Urinary bladder (tissue), 4 donors: ENCODE measurements at places on chromosomes 3 and 15. TPM values are rescaled to one million over a fixed set of nuclear protein-coding genes. Genes with fewer than 3 reads are reported as not detected.

- no peak for DNase-seq
Measured at GRCh38 chr3:125394406-125394805, 19.3 kb upstream of the ZNF148 start.

GRCh38 chr3:31925271-31925630 is 55.8 kb downstream of the OSBPL10 start:
- no peak for DNase-seq

DNA sequence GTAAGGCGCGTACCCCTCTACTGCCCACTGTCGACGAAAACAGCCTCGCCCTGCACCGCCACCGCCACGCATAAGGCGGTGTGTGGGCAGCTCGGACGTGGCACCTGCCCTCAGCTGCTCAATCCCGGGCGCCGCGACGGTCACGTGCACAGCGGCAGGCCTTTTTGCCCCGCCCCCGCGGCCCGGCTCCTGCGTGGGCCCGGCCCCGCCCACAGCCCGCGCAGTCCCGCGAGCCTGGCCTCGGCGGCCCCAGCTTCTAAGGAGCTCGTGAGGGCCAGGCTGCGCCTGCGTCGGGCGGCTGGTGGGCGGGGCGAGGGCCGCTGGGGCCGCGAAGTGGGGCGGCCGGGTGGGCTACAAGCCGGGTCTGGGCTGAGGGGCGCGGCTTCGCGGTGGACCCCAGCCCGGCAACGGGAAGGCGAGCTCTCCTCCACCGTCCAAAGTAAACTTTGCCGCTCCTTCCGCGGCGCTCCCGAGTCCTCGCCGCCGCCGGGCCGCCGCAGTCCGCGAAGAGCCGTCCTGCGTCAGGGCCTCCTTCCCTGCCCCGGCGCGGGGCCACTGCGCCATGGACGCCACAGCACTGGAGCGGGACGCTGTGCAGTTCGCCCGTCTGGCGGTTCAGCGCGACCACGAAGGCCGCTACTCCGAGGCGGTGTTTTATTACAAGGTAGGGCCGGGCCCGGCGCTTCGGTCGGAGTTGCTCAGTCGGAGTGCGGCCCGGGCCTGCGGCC is at the start of gene CAPN7:
TSS of gene CAPN7 (plus strand) at position 313 of the 728 bp plus-strand sequence. CDS start at position 563, 250 bp downstream.
- peak; percentile 77 for DNase-seq

DNA sequence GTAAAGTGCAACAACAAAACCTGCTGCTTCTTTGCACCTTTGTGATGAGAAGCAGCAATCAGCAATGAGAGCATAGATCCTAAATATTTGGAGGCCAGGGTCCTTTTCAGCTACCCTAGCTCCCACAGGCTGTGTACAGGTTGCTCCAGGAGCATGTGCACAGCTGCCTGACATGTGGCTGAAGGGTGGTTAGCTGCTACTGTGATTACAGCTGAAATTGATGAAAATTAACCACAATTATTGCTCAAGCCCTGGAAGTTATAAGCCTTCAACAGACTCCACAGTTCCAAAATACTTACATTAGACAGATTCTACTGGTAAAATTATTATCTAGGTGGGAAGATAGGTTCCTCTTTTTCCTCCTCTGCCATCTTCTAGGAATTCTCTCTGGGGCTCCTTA is 28.5 kb downstream of the COMMD2 start:
- no peak for DNase-seq

DNA sequence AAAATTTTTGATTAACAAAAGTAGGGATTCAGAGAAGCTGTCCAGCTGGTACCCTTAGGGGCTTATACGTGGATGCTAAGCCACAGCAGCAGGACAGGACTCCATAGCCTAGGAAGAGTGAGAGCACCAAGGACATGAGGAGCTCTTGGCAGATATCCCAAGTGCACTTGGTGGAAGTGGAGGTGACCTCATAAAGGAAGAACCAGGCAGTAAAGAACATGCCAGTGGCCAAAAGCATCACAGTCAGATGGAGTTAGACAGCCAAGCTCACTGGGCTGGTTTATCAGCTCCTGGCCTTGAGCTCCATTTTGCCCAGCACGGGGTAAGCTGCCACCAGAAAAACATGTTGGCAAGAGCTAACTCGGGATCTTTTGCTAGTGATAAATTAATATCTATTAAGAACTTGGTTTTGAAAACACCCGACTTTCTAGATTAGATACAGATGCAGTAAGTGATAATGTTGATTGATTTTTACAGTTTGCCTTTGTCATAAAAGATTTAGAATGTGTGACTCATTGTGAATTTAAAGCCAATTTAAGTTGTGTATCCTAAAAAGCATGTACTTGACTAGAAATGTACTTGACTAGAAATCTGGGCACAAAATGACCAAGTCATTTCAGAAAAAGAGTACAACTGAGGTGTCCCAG is 108.0 kb downstream of the CMSS1 start:
- no peak for DNase-seq

- DNase-seq = no peak
Measured at GRCh38 chr15:60809375-60809774, 330.4 kb upstream of the ICE2 start.

DNA sequence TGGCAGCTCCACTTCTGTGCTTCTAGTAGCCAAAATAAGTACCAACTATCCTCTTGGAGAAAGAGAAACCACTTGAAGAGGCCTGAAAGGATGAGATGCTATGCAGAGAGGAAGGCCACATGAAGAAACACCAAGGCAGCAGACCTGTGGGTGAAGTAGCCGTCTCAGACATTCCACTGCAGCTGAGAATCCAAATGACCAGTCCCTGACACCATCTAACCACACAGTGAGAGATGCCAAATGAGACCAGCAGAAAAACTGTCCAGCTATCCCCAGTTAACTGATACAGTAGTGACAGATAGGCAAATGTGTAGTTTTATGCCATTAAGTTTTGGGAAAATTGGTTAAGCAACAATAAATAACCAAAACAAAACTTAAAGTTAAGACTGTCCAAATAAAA is 47.9 kb upstream of the ZSCAN2 start:
- no peak for DNase-seq

DNA sequence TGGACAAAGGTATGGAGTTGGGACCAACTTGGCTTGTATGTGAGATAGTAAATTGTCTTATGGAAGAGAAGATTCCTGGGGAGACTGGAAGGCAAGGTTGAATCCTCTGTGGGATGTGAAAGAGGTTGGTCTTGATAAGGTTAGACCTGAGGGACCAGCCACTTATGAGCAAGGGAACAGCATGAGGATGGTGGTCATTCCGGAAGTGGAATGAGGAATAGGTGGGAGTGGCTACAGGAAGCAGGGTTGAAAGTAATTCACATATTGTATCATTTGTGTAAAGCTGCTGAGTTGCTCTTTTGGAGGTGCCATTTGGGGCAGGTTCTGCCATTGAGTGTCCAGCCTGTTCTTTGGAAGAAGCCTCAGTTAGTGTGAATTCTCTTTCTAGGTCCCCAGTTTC is 13.2 kb downstream of the USP13 start:
- DNase-seq = no peak

DNA sequence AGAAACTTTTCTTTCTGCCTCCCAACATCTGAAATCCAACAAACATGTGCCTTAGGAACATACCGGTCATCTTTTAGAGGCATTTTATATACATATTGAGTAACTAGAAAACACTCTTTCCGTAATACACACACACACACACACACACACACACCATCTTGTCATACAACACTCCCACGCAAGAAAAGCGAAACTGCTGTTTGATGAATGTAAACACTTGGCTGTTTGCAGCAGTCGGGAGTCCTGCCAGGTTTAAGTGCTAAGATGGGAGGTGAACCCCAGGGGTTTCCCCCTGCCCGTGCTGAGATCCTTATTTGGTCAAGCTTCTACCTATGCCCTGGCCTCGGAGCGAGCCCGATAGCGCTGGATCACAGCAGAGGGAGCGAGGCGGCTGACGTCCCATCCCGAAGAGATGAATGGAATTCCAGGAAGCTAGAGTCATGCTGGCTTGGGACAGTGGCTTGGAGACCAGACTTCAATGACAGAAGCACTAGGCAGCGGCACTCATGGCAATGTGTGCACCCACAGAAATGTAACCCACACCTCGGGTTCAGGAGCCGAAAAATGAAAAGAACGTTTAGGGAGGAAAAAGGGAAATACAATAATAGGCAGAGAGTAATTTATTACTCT is 1.3 kb upstream of the THBS1 start:
- DNase-seq = no peak

DNA sequence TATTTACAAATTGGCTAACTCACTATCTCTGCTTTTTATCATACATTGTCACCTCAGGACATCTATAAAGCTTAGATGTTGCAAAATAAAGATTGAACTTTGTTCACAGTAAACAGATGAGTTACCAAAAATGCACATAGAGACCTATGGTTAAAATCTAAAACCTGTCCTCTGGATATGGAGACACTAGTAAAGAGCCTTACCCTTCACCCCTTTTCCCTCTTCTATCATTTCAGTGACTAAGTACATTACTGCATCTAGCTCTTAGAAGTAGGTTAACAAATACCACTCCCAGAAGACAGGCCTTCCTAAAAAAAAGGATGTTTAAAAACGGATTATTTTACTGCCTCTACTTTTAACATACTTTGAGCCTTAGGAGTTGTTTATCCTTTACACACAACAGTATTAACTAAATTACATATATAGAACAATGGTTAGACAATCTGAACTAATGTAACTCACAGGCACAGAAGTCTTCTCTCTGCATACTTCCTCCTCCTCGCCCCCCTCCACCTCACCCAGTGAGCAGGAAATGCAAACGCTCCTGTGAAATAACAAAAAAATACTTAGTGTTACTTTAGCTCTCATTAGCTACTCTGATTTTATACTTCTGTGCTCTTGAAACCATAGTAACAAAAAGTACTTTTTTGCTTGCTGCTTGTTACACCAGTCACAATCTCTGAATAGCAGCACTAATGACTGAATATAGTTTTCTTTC is 23.3 kb downstream of the IREB2 start:
- no peak for DNase-seq

DNA sequence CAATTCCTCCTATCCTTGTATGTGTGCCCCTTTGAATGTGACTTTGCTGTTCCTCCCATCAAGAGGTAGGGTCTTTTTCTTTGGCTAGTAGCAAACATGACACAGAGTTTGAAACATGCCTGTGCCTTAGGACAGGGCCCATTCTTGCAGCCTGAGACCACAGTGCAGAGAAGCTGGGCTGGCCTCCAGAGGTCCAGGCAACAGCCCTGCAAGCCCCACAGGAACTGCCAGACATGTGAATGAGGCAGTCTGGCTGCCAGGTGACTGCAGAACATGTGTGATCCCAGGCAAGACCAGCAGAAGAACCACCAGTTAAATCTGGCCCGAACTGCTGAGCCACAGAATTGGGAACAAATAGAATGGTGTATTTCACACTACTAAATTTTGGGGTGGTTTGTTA is 1.2 kb upstream of the HGD start:
- no peak for DNase-seq

GRCh38 chr3:17190353-17191078 is 305.8 kb downstream of the PLCL2 start:
- DNase-seq = no peak

DNA sequence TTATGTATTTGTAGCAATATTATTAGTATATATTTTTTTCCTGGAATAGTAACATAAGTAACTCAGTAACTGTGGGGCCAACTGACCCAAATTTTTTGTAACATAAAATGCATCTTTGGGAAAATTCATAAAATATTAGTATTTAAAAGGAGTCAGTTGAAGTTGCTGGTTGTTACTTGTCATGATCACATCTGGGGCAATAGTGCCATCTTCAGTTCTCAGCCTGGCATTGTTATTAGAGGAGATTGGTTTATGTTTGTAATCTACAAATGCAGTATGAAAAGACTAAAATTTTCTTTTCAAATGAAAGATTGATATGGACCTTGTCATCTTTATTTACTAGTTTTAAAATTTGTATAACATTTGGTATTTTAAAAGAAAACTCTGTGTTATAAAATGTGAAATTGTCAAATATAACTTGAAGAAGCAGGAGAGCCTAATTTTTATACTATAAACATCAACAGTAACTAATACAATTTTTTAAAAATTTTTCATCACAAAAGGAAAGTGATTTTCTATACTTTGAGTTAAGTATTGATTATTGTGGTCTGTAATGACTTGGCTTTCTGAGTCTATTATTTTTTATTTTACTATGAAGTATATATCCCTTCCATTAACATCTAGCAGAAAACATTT is 38.8 kb upstream of the MLF1 start:
- DNase-seq = no peak

DNA sequence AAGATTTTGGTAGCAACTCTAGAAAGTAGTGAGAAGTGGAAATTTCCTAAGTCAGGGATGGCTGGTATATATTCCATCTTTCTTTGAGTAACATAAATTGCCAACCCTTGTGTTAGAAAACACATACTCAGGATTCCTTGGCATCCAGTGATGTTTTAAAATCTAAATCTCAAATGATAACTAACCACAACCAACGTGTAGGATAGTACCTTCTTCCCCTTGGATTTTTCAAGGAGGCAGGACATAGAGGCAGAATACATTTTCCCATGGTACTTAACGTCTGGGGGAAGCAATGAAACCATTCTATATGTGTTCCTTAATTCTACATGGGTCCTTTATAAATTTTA is 93.4 kb downstream of the WDR76 start:
- DNase-seq = no peak

- DNase-seq = no peak
Measured at GRCh38 chr3:95721938-95722337, 1092.5 kb upstream of the EPHA6 start.

- no peak for DNase-seq
Measured at GRCh38 chr3:48464713-48465221, 18.2 kb downstream of the ATRIP start.

DNA sequence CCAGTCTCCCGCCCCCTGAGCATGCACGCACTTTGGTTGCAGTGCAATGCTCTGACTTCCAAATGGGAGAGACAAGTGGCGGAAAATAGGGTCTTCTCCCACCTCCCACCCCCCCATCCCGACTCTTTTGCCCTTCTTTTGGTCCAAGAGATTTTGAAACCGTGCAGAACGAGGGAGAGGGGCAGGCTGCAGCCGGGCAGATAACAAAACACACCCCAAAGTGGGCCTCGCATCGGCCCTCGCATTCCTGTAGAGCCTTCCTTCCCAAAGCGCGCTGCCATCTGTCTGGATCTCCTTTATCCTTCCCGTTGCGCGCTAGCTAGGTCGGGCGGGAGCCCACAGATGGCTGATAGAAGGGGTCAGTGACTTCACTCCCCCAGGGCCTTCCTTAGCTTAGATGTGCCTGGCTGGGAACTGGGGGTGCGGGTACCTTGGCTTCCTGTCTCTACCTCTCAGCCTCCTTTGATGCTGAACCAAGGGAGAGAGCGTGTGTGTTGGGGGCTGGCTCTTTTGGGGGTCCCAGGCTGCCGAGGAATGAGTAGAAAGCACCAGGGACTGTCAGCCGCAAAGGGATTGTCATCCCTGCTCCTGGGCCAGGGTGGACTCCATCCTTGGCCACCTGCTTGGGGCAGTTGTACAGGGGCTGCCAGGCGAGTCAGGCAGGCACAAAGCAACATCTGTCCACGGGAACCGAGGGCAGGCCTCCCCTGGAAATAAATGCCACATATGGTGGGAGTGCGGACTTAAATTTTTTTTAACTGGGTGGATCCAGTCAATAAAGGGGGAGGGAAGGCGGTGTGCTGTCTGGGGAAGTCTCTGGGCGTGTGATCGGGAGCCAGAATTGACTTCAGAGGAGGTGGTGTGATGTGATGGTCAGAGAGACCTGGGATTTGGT is 1.8 kb downstream of the SMAD3 start:
- no peak for DNase-seq

- no peak for DNase-seq
Measured at GRCh38 chr3:147267434-147267833, 138.9 kb downstream of the ZIC4 start.

The RBP2 gene
- total RNA-seq = not detected

The CD96 gene
- total RNA-seq = 7.6 TPM

The STAG1 gene
- 130 TPM for total RNA-seq

The RTP4 gene
- 2.5 TPM for total RNA-seq

The TMIE gene
- total RNA-seq = 0.26 TPM

The GPR62 gene
- not detected for total RNA-seq

The GPR160 gene
- total RNA-seq = 25.9 TPM

The NR2E3 gene
- 2.3 TPM for total RNA-seq

The SLC41A3 gene
- 36.3 TPM for total RNA-seq

The ZPLD1 gene
- total RNA-seq = 0.16 TPM
